Stimulated activated CD4-positive, alpha-beta T cell treated with anti-CD3 and anti-CD28 coated beads, TNF-alpha, amount 100 ng/mL, for 48 hours (primary cell): ENCODE measurements at places on chromosomes 3 and 15.

GRCh38 chr3:189273736-189274135 lies 102.0 kb downstream of the TPRG1 start:
- no peak for DNase-seq

GRCh38 chr3:190339130-190339529 lies 16.9 kb upstream of the CLDN1 start:
- DNase-seq = no peak

DNA sequence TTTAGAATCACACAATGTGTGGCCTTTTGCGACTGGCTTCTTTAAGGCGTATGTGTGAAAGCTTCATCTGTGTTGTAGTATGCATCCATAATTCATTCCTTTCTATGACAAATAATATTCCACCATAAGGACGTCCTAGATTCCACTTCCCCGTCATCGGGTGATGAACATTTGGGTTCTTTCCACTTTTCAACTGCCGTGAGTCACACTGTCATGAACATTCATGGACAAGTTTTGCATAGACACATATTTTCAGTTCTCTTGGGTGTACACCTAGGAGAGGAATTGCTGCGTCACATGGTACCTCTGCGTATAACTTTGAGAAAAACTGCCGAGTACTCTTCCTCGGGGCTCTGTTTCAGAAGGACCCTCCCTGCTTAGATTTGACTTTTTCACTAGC lies 97.3 kb downstream of the TOP2B start:
- DNase-seq = no peak

GRCh38 chr3:137348936-137349335 lies 391.2 kb downstream of the IL20RB start:
- no peak for DNase-seq

- DNase-seq = no peak
Observed at GRCh38 chr3:169510693-169511010, 152.9 kb downstream of the MECOM start.

DNA sequence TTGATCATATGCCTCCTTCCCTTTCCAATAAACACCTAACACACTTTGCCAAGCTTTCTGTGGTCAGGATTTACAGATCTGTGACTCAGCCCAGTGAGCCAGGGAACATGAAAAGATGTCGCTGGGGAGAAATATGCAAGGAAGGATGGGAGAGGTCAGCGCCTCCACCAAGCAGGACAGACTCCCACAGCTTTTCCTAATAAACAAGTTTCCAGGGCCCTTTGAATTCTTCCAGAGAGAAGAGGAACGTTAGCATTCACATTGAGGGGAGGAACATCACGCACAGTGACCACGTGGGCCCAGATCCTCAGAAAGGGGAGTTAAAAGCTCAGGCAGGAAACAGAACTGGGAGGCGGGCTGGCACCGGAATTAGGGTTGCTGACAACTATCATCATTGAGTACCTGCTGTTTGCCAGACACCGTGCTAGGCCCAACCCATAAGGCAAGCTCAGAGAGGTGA lies 33.3 kb upstream of the MRPS22 start:
- DNase-seq = no peak

DNA sequence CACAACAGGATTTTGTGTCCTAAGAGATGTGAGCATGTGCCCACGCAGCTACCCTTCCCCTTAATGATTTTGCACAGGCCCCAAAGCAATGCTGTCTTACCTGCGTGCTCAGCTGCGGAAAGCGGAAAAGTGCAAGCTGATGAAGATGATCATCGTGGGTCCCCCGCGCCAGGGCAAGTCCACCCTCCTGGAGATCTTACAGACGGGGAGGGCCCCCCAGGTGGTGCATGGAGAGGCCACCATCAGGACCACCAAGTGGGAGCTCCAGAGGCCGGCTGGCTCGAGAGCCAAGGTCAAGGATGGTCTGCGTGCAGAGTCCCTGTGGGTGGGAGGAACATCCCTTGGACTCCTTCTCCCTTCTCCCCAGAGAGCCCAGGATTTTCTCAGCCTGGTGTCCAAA lies 103.1 kb downstream of the LRRK1 start:
- no peak for DNase-seq

DNA sequence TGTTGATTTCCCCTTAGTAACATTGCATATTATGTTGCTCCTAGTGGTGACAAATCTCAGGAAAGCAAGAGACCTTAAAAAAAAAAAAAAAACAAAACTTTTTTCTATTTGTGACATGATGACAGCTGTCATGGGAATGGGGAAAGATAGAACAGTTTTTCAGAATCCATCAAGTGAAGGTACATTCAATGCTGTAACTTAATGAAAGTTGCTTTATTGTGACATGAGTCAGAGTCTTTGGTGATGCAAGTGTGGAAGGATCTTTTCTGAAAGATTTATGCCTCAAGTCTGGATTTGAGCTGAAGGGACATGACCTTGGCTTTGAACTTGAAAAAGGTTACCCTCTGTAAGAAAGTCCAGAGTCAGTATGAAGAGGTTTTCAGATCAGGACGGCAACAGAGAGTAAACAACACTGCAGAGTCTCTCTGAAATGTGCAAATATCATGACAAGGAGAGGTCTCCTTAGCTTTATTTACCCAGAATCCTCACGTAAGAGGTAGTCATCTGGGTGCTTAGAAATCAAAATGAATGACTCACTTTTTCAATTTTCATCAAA lies 424.7 kb downstream of the CNTN4 start:
- no peak for DNase-seq

DNA sequence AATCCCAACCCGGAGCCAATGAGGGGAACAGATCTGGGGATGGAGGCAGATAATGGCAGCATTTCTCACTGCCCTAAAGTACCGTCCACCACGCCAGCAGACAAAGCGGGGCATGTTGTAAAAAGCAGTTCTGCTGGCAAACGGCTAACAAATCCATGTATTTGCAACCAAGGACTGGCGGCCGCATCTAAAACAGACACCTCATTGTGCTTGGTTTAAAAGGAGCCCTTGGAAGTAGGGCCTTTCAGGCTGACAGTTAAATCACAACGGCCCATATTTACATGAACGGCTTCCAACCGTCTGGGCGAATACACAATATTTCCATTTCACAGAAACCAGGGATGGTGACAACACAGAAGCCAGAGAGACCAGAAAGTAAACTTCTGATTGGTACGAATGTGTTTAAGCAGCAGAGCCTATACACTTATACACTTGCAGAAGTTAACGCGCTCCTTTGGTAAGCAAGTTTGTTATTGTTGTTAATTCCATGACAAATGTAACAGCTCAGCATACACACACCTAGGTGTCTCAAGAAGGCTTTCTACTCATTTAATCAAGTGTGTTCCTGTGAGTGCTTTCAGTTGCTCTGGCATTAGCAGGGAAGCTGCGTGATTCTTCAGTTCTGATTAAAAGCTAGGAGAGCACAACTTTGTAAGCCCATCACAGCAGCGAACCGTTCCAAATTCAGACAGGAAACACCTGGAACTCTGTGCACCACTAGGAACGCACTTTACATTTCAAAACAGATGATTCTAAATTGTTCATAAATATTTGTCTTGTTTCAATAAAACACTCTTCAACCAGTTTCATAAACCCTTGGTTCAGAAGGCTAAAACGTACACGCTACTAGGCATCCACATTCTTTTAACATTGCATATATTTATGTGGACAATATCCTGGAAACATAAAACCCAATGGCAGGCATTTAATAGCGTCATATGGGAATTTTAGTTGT lies 112.9 kb downstream of the PDZRN3 start:
- DNase-seq = no peak

GRCh38 chr15:92226020-92226612 lies 167.6 kb upstream of the ST8SIA2 start:
- DNase-seq = no peak

DNA sequence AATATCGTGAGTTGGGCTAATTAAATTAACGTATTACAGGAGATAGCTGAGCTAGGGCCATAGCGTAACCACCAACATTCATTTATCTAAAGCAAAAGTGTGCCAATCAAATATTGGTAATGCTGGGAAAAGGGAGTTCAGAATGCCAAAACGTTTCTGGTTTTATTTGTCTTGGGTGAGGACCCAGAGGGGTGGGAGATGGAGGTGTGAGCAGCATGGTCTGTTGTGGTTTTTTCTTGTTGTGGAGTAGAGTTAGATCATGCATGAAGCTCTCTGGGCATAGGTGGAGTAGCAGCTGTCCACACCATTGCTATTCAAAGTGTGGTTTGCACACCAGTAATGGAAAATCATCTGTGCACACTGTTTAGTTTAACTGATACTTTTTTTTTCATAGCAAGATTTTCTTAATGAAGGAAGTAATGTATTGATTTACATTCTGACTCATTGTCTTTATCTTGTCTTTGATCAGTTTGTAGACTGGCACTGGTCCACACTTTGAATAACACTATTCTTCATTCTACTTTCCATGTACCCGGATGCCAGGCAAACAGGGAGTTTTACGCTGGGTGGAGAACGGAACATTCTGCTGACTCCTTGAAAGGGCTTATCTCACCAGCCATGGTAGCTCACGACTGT lies 50.8 kb upstream of the CRTC3 start:
- no peak for DNase-seq

GRCh38 chr15:77944002-77944867 lies 133.3 kb downstream of the TBC1D2B start:
- no peak for DNase-seq

- DNase-seq = no peak
Observed at GRCh38 chr3:54087581-54088410, 34.6 kb upstream of the CACNA2D3 start.

DNA sequence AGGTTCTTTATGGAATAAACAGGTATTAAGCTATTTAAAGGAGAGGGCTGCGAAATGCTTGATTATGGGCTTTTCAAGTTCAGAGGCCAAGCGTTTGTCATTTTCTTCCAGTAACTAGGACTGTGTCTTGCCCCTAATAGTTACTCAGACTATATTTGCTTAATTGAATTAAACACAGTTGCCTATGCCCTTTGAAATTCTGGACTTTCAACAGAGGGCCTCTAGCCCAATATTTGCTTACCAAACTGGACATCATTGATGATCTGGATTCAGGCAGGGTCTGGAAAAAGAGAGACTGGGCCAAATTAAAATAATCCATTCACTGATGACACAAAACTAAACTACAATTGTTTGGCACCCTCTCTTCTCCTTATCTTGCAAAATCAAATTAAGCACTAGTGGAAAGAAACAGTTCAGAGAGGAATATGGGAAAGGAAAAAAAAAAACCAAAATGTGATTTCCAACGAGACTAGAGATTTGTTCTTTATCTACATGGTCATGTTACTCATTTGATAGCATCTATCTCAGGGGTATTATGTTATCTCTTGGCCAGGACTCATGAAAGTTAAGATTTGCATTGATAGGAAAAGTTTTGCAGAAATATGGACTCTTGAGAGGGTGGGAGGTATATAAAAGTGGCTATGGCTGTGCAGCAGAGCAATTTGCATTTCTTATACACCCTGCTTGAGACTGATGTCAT lies 75.1 kb upstream of the TSEN2 start:
- no peak for DNase-seq

DNA sequence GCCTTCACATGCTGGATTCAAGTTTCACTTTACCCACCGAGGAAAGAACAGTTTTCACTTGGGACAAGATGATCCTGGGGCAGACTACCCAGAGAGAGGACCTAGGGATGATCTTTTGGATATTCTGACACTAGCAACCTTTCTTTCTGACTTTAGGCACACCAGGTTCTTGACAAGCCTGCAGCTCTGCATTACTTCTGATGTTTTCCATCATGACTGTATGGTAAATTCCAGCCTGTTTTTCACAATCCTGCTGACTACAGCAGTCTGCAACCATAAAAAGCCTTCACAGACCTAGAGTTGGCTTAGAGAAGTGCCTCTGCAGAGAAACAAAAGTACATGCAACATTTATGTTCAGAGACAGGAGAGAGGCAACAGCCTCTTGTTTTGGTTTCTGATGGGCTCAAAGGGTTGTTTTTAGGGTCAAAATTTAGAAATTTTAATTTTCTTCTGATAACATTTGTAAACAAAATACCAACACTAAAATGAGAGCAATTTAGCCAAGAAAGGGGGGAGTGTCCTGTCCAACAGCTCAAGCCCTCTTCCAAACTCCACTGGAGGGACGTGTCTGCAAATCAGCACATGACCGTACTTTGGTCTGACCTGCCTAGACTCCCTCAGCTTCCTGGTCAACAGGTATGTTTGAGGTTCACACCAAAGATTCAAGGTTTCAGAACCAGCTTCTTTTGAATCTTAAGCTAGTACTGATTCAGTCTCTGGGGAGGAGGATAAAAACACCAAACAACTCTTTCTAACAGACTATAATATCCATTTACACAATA lies 799 bp downstream of the ABI3BP start:
- DNase-seq = no peak

GRCh38 chr3:174251681-174252080 lies 607.5 kb upstream of the NAALADL2 start:
- DNase-seq = no peak

DNA sequence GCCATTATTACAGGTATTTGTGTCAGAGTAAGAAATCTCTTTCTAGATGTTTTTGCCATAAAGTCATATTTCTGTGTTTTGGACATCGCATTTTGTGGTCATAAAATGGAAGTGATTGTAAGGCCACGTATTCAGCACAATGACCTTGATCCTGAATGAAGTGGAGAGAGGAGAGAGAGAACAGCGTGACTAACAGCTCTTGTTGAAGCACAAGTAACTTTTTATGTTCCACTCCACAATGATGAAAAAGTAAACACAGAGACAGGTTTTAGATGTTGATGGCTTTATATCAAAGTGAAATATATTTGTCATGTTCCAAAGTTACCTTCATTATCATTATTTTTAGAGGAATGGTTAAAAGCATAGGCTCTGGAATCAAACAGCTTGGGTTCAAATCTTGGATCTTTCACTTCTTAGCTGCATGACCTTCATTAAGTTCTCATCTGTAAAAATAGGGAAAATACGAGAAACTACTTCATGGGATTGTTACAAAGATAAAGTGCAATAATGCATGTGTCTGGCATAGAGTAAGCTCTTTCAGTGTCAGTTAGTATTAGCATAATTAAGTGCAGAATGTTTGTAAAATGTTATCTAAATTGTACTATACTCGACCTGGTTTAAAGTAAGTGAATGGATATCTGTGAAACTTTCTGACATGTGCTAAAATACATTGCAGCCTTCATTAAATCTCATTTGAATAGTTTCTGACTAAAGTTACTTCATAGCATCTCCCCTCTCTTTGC lies 341.5 kb upstream of the DNAJC19 start:
- no peak for DNase-seq

GRCh38 chr3:152269831-152270734 lies 1.4 kb downstream of the MBNL1 start:
- no peak for DNase-seq

DNA sequence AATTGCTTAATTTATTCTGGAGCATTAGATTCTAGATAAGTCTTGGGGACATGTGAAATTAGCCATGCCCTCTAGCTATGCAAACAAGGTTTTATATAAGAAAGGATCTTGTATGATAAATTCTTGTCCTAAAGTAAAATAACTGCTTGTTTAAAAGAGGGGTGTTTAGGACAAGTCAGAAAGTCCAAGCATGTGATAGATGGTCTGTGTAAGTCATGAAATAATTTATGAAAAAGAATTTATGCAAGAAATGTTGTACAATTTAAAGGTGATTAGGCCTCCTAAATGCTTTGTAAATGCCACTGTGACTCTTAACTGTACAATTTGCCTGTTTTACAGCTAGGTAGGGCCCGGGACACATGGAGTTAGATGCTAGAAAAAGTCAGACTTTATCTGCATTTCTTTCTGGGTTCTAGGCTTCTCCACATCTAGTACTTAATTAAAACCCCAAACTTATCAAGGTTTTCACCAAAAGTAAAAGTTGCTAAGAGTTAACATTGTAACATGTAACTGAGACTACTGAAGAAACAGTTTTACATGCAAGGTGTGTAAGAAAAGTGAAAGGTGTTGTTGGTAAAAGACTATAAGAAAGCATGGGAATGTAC lies 13.2 kb downstream of the LINS1 start:
- DNase-seq = no peak
